Fibroblast of mammary gland (primary cell): ENCODE measurements at places on chromosomes 7 and 10.

GRCh38 chr10:126124046-126124445 lies 227.7 kb downstream of the FANK1 start:
- DNase-seq = no peak

- peak; percentile 79 for DNase-seq
These were observed 66.5 kb upstream of the TNS3 start for GRCh38 chr7:47648275-47648925.

GRCh38 chr10:128073890-128074289 lies 52.3 kb downstream of the MKI67 start:
- DNase-seq = no peak

DNA sequence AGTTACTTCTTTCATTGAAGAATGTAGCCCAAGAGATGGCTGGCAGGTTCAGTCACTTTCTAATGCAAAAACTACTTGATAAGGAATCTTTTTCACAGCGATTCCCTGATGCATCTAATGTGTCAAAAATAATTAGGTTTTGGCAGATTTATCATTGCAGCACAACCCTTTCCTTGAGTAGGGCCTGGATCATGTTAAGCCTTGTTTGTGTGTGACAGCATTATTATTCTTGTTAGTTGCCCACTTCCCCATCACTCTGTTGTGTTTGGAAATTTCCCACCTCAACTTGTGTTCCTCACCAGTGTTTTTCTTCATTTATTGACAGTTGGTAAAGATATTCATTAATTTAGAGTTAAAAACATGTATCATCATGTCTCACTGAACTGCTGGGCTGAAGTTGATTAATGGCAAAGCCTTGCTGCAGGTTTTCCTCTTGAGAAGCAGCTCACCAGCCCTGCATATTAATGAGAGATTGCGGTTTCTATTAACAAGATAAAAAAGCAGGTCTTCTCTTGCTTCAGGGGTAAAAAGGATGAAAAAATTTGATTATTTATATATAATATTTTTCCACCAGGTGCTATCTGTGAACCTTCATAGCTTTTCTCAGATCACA lies 233.3 kb upstream of the MDFIC start:
- no peak for DNase-seq

DNA sequence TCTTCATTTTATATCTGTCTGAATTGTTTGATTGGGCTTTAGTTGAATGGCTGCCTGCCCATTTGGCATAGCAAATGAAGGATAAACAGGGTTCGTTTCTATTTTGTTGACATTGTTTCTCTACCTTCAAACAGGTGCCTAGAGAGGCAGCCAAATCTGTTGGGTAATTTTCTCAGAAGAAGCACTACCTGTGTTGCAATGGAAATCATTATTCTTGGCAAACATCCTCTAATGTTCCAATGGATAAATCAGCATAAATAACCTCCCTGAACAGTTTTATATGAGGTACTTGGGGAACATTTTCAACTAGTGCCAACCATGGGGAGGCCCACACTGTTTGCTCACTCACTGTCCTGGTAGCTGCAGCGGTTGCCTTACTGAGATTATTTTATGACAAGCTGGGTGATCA lies 64.4 kb upstream of the PLPP4 start:
- DNase-seq = no peak

DNA sequence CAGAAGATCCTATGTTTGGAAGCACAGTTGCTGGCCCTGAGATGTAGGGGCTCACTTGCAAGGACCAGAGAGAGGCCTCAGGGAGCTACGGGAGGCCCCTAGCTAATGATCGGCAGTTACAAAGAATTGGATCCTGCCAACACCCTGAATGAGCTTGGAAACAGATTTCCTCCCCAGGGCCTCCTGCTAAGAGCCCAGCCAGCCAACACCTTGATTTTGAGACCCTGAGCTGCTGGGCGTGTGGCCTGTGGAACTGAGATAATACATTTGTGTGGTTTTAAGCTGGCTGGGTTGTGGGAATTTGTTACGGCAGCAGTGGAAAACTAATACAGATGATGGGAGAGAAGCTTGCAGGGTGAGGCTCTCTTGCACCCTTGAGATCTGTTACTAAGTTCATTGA lies 3.9 kb downstream of the DOCK1 start:
- DNase-seq = no peak

GRCh38 chr7:67251986-67252558 lies 255.4 kb downstream of the TYW1 start:
- DNase-seq = no peak

DNA sequence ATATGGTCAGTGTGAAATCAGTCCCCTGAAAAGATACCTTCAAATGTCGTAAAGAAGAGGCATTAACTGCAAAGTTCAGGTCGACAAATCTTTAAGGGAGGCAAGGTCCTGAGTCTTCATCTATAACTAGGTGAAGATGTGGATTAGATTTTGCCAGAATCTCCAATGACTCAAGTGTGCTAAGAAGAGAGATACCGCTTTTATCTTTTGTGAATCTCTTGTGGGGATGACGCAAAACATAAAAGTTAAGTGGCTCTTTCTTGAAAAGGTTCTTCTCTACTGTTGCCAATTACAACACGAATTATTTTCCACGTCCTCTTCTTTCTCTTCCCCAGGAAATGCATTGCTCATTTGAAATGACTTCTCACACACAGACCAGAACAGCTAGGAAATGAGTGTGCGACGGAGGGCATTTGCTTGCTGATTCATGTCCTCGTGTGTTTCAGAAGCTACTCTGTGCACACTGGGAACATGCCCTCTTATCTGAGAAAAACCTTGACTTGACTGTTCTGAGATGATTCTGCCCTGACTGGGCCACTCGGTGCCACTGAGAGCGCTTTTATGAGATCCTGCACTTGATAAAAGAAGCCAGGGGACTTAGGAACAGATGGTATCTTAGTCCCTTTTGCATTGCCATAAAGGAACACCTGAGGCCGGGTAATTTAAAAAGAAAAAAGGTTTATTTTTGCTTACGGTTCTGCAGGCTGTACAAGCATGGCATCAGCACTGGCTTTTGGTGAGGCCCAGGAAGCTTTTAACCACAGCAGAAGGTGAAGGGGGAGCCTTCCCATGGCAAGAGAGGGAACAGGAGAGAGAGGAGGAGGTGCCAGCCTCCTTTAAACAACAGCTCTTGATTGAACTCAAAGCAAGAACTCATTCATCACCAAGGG lies 169.5 kb upstream of the PFKP start:
- no peak for DNase-seq

- DNase-seq = peak; percentile 26
These were observed 17.7 kb upstream of the GTPBP4 start for GRCh38 chr10:970311-971149.

DNA sequence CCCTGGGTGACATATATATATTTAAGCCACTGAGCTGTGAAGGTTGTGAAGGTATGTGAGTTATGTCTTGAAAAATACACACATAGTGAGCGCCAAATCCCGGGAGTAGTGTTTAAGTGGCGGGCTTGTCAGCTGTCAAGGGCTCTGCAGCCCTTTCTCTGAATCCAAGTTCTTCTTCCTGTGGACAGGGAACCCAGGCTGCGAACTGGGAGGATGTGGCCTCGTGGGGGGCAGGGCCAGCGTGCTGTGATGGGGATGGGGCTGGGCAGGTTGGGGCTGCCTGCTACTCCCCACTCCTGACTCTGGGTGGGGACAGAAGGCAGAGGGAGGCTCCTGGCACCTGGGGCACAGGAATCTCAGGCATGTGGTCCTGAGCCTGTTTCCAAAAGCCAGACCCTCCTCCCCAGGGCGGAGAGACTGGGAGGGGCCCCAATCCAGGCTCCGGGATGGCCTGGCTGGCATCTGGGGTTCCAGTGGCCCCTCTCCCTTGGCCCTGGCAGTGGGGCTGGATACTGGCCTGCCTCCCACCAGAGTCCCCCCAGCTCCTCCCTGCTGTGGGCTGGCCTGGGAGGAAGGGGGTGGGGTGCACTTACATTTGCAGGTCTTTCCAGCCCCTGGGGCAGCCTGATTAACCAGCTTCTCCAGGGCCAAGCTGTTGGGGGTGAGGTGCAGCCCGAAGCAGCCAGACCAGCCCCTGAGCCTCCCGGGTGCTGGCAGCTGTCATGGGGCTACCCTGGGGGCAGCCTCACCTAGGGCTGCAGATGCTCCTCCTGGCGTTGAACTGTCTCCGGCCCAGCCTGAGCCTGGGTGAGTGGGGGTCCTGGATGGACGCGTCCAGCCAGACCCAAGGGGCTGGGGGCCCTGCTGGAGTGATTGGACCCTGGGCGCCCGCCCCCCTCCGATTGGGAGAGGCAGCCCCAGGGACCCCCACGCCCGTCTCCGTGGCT lies at the start of gene UPK3B:
TSS of gene UPK3B (plus strand) at position 622 of the 947 bp plus-strand sequence. CDS start at position 723, 101 bp downstream.
- DNase-seq = no peak

DNA sequence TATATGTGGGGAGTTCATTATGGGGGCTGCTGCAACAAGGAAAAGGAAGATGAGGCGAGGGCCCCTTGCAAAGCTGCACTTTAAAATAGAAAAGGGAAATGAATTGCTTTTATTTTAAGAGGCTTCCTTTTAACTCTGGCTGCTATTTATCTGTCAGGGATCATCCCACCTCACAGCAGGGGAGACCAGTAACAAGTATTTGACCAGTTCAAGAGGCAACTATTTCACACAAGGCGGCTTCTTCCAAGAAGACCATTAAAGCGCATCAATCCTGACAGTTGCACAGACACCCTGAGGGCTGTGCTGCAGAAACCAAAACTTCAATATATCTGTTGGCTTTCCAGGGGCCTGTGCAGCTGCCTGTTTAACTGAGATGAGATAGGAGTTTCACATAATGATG lies 1009.2 kb downstream of the SORCS3 start:
- no peak for DNase-seq

DNA sequence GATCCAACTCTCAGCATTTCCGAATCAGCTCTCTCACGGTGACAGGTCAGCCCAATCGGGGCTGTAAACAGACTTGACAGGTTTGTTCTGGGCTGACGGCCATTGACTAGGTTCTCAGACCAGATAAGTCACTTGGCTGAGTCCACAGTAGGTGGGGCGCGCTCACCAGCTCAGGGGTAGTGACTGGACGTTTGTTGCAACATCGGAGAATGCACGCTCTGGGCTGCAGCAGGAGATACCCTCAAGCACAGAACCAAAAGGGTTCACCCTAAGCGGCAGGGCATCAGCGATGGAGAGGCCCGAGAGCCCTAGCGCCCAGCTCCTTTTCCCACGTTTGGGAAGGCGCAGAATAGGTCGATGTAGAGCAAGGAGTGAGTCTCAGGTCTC lies 1.8 kb downstream of the KLLN start:
- DNase-seq = peak; percentile 92

DNA sequence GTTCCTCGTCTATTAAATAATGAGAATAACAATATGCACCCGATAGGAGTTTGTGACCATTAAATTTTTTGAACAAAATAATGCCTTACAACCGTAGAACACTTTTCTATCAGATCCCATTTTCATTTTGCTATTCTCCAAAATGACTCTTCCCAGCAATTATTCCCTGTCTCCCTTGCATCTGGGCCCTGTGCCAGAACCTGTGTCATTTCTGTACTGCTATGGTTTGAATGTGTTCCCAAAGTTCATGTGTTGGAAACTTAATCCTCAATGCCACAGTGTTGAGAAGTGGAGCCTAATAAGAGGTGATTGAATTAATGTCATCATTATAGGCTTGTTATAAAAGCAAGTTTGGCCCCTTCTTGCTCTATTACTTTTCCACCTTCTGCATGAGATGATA lies 33.2 kb upstream of the SMNDC1 start:
- DNase-seq = peak; percentile 86
